Right lung (tissue), 10 donors: ENCODE measurements at places on chromosomes 1 and 21.

DNA sequence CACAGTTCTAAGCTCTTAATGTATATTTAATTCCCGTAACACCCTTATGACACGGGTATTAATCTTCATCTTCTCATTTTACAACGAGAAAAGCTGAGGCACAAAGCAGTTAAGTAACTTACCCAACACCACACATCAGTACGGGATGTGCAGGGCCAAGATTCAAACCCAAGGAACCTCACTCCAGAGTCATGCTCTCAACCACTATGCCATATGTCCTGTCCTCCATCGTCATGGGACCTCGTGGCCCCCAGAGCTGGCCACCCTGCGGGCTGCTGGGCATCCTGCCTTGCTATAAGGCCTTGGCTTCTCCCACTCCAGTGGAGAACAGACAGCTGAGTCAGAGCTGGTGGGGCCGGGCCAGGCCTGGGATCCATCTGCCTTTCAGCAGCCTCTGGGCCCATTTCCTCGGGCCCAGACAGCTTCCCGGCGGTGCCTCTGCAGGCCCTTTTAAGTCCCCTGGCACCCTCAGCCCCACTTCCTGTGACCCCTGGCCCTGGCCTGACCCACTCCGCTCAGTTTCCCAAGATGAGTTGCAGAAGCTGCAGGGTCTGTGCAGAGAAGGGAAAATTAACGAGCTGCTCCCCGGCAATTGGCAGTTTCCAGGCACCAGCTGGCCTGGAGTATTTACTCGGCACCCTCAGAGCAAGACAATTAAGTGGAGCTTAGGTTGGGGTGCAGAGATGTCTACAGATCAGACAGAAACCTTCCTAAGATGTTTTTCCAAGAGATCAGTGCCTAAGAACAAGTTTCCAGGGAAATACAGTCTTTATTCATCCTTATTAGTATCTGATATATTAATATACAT is 98.2 kb downstream of the EPHB2 start:
- no peak for DNase-seq

DNA sequence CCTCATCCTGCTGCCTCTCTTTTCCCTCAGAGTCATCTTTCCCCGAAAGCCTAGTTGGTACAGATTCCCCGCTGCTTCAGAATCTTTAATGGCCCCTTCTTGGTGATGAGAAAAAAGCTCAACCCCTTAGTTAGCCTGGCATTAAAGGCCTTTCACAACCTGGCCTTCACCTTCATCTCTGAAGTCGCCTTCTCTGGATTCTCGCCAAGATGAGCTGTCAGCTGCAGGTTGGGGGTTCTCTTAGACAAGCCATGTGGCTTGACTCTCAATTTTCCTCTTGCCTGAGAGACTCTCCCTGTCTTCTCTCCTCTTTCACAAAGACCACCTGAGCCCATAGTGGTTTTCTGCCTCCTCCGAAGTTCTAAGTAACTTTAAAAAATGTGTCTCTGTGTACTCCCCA is 15.5 kb upstream of the DISC1 start:
- DNase-seq: no peak

GRCh38 chr21:18493422-18493821 is 89.8 kb upstream of the TMPRSS15 start:
- DNase-seq: no peak

DNA sequence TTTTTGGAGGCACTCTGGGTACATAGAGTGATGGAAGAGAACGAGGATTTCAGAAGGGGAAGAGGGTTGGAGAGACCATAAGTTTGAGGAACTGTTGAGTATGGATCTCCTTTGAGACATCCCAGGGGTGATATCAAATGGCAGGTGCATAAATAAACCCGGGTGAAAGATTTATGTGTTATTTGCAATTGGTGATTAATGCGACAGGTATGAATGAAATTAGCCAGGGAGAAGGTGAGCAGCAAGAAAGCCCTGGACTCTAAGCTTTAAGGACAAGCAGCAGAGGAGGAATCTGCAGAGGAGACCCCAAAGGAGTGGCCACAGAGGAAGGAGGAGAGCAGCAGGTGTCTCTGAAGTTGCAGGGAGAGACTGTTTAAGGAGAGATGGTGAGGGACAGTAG is 8.8 kb upstream of the REN start:
- no peak for DNase-seq

DNA sequence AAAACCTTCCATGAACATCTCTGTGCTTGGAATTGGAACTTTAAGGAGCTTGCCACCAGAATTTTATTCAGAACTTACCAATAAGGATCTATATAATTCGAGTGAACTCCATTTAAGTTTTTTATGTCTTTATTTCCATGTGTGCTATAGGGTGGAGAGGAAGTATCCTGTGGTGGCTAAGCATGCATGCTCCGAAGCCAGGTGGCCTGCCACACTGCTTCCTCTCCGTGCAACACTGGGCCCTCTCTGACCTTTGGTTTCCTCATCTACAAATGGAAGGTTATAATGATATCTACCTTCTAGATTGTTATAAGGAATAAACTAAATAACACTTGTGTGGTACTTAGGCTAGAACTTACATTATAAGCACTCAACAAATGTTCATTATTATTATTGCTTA is 382.1 kb downstream of the PTPRC start:
- no peak for DNase-seq

DNA sequence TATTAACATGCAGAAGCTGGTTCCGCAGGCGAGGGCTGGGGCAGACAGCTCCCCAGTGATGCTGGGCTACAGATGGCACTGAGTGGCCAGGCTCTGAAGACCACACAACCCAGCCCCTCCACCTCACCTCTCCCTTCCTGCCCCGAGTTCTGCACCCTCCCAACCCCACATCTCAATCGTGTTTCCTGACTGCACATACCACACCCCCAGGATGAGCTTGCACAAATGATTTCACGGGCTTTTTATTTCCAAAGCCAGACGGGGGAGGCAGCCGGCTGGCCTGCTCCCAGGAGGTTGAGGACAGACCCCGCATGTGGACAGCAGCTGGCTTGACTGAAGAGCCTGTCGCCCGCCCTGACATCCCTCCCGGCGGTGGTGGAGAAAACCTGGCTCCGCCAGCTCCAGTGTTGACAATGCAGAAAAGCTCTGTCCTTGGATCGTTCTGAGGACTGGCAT is 21.4 kb upstream of the ALDH4A1 start:
- DNase-seq: no peak

GRCh38 chr1:6265151-6265550 is 4.3 kb upstream of the GPR153 start:
- no peak for DNase-seq

DNA sequence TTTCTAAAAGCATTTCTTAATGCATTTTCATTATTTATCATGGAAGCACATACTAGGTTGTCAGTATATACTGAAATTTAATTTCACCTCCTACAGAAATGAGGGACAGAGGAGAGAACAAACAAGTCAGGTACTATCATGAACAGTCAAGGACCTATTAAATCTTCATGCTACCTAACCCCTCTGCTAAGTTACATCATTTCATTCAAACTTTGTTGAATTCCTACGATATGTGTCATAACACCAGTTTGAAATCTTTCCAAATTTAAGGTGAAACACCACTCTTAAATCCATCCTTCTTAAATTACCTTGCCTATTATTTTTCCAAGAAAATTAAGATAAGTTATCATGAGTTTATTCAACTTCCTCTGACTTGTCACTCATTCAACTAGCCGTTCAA is 78.9 kb downstream of the DENND1B start:
- no peak for DNase-seq

DNA sequence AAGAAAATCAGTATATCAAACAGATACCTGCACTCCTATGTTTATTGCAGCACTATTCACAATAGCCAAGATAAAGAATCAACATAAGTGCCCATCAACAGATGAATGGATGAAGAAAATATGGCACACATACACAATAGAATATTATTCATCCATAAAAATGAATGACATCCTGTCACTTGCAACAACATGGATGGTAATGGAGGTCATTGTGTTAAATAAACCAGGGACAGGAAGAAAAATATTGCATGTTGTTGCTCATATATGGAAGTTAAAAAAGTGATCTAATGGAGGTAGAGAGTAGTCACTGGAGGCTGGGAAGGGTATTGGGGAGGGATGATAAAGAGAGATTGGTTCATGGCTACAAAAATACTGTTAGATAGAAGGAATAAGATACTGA is 65.4 kb upstream of the CR2 start:
- no peak for DNase-seq

GRCh38 chr1:203682473-203683383 is 56.1 kb downstream of the ATP2B4 start:
- DNase-seq: no peak

DNA sequence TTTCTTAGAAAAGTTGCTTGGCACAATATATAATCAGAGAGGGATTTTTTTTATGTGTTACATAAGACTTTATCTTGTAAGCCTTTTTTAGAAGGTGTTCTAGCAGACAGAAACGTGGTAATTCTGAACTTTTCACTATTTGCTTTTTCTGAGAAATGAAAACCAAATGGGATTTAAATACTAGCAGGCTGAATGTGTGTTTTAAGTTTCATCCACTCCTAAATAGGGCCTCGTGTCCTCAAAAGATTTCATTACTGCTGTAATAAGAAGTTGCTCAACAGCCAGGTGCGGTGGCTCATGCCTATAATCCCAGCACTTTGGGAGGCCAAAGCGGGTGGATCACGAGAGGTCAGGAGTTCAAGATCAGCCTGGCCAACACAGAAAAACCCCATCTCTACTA is 44.7 kb upstream of the FMO2 start:
- DNase-seq: no peak

- DNase-seq: no peak
Observed at GRCh38 chr1:209490013-209490412, 93.5 kb upstream of the CAMK1G start.

DNA sequence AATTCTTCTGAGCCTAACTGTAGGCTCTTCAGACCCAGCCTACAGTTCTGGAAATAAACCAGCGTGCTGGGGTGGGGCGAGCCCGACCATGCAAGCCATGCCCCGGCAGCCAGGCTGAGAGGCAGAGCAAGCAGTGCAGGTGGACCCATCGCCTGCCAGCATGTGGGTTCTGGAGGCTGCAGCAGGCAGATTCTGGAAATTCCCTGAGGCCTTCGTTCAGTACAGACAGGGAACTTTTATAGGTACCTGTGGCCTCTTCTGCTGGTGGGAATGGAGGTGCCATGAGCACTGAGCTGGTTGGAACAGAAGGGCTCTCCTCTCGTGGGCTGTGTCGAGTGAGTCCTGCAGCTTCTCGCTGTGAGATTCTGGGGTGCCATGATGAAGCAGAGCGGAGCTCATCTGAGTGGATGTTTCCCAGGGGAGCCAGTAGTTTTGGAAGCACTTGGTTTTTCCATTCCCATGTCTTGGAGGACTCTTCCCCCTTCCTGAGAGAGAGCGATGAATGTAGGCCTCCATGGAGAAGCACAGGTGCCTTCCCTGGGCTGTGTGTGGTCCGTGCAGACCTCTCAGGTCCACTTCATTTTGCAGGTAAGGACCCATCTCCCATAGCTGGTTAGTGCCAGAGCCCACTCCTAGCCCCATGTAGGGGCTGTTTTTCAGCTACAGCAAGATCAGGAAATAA is 94.1 kb downstream of the PCBP3 start:
- DNase-seq: no peak

GRCh38 chr1:2258122-2258681 is 30.1 kb downstream of the SKI start:
- DNase-seq: no peak

DNA sequence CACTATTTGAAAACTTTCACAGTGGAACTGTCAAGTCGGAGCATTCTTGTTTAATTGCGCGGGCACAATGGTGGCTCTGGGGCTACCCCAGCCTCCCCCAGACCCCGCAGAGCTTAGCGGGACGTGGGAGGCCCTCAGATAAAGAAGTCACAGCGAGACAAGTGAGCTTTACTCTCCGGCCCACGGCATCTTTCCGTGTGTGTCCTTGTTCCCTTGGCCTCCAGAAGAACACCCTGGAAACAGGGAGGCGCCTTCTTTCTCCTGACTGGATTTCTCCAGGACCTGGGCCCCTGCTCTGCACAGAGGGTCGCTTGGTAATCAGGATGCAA is 382.8 kb downstream of the RRAGC start:
- no peak for DNase-seq

GRCh38 chr1:221687836-221688487 is 53.9 kb downstream of the DUSP10 start:
- DNase-seq: no peak

DNA sequence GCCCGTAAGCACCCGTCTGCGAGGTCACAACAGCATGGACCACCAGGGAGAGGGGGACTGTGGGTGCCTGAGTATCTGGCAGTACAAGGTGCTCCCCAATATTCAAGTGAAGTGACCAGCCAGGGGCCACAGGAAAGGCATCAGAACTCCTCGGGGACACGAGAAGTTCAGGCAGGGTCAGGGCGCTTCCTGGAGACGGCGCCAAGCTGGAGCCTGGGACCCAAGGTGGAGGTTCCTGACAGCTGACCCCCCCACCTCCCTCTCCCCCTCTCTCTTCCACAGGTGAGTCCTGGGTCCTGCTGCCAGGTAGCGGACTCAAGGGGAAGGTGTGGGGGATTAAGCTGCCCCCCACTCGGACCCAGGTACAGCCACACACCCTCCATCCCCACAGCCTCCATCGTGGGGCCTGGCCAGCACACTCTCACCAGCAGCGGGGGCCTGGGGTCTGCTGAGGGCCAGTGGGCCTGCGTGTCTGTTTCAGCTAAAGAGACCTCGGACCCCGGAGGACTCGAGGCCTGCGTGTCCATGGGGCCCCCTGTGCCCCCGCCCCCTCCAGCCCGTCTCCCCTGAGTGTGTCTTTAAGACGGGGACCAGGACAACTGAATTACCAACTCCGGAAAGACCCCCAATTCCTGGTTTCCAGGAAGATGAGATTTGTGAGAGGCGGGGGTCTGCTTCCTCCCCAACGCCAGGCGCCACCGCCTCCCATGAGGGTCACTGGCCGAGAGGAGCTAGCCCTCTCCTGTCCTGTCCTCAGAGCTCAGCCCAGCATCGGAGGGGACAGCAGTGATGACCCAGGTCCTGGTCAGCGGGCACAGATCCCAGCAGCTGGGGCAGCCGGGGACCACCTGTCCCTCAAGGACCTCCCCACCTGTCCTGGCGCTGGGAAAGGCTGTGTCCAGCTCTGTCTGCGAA is 6.2 kb downstream of the TNFRSF18 start:
- DNase-seq: no peak

GRCh38 chr1:6600410-6601048 is 2.1 kb downstream of the KLHL21 start:
- DNase-seq: no peak

DNA sequence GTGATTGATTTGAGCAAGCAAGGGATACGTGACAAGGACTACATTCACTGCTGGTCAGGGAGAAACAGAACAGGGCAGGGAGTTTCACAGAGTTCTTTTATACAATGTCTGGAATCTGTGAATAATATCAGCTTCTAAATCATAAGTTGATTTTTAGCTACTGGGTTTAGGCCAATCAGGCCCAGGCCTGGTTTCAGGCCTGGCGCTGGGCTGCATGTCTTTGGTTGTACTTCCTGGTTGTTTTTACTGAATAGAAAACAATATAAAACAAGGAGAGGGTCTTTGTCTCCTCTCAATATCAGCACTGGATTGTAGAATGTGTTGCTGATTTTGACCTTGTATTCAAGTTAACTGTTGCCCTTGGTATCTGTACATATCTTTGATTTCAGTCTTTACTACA is 865 bp upstream of the AMY2A start:
- no peak for DNase-seq

GRCh38 chr1:228918335-228918734 is 183.1 kb downstream of the RHOU start:
- no peak for DNase-seq
